Panc1 (cell line): ENCODE measurements at places on chromosomes 12 and 14.

- DNase-seq, result no peak
Observed at GRCh38 chr12:71702590-71702989, 16.7 kb downstream of the TMEM19 start.

DNA sequence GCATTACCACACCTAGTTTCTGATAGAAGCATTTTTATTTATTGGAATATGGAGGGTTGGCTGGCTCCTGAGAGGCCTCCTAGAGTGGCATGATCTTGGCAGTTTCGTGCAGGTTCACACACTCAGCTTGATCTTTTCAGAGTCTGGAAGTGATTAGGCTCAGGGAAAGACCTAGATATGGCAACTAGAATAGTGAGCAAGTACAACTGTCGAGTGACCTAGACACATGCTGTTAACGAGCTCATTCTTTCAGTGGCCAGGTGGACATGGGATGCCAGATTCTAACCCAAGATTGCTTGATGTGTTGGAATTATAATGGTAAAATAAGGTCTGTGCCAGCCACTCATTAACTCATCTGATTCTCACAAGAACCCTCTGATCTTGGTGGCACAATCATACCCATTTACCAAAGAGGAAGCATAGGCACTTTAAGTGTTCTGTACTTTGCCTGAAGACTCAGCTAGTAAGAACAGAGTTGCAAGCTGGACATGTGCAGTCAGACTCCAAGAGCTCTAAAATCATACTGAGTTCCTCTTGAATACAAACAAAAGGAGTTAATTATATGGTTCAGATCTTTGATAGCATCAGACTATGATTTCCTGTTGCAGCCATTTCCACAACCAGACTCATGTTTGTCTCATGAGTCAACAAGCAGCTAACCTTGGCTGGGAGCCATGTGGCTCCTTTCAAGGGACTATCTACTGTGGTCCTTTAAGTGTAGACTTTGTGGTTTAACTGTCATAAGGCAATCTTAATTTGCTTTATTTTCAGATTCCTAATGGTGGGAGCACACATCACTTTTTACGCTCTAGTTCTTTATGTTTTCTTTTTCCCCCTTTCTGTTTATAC, 144.2 kb downstream of the PLEKHA5 start:
- no peak for DNase-seq

DNA sequence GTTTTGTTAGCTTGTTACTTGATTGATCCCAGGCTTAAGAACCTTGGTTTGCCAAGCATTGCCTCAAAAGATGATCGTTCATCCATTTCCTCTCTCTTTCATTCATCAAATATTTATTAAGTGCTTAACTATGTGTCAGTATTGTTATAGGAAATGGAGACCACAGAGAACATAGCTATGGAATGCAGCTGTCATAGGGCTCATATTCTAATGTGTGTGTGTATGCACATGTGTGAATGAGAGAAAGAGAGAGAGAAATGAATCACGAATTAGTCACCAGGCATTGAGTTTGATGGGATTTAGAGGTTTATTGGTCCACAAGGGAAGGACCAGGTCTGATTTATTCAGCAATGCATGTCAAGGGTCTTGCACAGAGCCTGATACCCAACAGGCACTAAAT, 71.0 kb upstream of the FBXO21 start:
- peak; percentile 56 for DNase-seq

GRCh38 chr14:20675669-20676068, 8.7 kb upstream of the RNASE4 start:
- DNase-seq, result no peak

DNA sequence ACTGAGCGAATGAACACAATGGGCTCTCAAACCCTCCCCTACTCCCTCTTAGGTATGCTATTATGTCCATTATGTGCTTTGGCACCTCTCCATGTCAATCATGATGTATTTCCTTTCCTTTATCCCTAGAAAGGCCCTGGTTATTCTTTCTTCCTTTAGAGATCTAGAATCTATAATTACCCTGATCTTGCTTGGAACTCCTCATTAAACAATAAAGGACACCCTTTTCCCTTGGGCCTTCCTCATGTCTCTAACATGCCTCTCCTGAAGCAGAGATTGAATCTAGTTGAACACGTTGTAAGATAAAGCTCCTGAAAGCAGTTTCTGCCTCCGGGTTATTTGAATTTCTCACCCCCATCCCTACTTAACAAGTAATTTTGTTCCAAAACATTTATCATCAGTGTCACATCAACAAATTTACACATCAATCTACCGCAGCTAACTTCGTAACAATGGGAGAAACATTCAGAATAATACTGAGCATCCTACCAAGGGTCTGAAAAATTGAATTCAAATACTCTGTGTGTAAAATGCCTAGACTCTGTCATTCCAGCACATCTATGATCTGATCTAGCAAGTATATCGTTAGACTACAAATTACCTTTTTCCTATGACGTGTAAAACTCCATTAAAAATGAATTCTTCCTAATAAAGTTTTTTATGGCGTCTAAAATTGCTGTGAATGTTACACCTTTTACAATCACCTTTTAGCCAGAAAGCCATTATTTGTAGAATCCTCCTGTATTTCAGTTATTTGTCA, 5.4 kb downstream of the USP44 start:
- no peak for DNase-seq

- no peak for DNase-seq
Observed at GRCh38 chr12:15682826-15683225, 106.4 kb downstream of the EPS8 start.

DNA sequence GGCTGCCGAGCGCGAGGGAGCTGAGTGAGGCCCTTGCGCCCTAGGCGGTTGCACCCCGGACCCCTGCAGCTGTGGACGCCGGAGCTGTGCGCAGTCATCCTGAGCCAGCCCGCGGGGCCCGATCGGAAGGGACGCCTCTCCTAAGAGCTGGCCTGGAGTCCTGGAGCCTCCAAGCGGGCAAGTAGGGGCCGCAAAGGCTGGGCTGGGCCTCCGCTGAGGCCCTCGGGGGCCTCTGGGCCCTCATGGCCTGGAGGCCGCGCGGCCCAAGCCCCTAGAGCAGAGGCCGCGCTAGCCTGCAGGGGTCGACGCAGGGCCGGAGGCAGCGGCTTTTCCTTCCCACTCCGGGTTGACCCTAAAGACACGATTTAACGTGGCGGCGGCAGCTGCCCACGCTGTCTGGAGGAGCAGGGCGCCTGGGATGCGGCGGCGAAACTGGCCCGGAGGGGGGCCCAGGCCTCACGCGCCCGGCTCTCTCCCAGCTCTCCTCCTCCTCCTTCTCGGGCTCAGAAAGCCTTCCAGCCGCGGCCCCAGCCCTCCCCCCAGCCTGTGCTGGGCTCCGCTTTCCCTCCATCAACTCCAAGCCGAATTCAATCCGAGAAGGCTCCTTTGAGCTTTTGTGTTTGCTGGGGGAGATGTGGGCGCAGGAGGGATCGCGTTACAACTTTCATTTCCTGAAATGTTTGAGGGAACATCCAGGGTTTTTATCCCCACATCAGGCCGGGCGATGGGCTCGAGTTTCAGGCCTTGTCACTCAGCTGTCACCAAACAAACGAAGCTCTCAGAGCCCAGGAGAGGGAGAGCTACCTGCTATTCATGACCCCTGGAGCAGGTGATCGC, 11.6 kb downstream of the SIX1 start:
- no peak for DNase-seq

DNA sequence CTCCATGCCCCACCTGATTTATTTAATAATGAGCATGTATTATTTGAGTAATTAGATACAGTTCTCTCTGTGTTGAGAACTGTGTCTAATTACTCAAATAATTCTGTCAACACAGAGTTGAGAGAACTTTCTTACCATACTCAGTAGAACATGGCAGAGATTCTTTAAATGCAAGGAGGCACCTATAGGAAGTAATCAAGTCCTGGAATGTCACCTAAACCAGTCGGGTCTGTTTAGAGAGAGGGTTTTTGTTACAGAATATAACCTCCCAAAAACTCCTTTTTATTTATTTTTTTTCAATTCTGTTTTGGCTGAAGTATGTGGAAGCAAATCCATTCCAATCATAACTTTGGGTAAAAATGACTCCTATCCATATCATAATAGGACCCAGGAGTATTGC, 37.5 kb upstream of the CIT start:
- no peak for DNase-seq

- no peak for DNase-seq
Observed at GRCh38 chr12:94973221-94973620, 30.3 kb downstream of the NDUFA12 start.

DNA sequence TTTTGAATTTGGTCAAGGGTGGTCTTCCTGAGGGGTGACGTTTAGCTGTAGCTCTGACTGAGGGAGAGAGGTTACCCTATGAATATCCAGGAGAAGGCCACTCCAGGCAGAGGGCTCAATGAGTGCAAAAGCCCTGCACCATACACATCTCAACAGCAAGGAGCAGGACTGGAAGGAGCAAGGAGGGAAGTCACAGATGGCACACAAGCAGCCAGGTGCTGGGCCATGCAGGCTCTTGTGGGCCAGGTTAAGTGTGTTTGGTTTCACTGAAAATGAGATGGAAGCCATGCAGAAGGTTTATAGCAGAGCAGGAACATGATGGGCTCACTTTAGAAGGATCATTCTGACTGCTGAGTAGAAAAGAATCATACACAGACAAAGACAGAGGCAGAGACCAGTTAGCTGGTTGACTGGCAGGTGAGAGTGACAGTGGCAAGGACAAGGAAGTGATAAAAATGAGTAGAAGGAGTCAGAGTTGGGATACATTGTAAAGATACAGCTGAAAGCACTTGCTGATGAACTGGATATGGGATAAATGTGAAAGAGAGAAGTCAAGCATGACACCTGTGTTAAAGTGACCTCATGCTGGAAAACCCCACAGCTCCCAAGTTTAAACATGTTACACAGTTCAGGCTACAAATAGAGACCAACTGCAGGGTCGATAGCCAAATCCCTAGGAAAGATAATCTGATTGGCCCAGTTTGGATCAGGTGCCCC, 81.2 kb downstream of the PRKD1 start:
- no peak for DNase-seq

GRCh38 chr12:95742586-95742985, 48.0 kb downstream of the NTN4 start:
- no peak for DNase-seq

DNA sequence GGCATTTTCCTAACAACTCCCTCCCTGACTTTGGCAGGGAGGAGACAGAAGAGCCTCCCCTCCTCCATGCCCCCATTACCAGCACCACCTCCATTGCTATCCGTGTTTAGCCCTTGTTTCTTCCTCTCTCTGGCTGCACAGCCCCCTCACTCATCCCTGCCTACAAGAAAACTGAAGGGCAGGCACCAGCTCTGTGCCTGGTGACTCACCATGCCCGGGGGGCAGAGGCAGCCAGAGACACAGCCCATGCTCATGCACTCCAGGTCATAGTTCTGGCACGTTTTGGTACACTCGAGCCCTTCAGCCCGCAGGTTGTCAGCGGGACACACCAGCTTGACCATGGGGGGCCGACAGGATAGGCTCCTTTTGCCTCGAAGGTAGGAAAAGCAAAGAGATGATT, 80.4 kb downstream of the VWF start:
- DNase-seq, result no peak

DNA sequence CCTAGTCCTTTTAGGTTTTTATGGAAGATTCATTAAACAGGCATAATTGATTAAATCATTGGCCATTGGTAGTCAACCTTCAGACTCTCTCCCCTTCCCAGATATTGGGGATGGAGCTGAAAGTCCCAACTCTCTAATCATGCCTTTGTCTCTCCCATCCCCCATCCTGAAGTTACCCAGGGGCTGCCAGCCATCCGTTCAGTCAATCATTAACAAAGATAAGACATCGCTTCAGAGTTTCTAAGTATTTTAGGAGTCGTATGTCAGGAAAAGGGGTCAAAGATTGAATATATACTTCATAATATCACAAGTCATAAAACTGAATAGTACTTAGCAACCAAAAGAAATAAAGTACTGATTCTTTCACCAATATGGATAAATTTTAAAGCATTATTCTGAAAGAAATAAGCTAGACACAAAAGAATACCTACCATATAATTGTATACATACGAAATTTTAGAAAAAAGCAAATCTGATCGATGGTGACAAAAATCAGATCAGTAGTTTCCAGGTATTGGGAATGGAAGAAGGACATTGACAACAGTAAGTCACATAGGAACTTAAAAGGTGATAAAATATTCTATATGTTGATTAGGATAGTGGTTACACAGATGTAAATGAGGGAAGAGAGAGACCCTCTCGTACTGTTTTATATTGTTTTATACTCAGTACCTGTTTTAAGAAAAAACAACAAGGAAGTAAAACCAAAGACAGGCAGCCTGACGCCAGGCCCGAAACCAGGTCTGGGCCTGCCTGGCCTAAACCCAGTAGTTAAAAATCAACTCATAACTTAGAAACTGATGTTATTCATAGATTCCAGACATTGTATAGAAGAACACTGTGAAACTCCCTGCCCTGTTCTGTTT, 414.4 kb downstream of the DAD1 start:
- DNase-seq, result no peak

DNA sequence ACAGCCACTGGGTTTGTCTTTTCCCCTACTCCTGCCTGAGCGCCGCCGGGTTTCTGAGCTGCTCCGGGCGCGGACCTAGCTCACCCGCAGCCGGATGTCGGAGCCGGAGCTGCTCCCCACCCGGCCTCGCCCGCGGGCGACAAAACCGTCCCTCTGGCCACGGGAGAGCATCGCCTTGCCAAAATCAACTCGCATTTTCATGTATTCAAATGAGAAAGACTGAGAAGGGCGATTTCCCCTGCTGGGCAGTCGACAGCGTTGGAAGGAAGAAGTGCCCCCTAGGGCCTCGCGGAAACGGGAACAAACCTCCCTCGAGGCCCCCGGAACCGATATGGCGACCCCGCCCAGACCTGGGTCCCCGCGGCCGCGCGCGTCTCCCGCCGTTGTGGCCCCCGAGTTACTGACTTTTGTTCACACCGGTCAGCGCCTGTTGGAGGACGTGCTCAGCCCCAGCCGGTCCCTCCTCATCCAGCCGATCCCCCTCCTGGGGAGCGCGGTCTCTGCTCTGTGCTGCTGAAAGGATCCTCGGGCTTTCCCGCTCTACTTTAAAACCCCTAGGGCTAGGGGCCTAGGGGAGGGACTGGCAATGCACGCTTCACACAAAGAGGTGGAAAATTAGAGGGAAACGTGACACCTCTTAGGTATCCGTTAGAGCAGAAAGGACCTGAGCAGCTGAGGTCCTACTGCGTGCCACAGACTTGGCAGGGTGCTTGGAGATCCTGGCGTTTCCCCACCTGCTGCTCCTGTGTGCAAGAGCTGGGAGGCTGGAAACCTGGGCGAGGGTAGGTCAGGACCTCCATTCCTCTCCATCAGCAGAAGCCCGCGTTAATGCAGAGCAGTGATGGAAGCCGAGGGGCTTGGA, 4.3 kb downstream of the TTC6 start:
- no peak for DNase-seq

DNA sequence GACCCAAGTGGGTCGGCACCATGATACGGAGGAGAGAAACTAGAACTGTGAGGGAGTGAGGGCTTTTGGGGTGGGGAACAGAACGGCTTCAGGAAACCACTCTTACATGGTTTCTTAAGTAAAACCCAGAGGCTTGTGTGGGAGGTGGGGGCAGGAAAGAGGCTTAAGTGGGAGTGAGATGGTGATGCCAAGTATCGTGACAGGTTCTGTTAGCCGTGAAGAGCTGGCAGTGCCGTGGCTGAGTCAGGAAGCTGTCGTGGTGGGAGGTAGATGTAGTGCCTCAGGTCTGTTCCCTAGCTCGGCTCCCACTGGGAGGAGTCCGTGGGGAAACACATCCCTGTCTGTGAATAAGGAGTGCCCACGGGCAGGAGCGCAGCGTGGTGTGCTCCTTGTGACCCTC, 185.8 kb upstream of the FKBP4 start:
- DNase-seq, result no peak
